ENCODE measurements at places on chromosomes 5 and 9.

DNA sequence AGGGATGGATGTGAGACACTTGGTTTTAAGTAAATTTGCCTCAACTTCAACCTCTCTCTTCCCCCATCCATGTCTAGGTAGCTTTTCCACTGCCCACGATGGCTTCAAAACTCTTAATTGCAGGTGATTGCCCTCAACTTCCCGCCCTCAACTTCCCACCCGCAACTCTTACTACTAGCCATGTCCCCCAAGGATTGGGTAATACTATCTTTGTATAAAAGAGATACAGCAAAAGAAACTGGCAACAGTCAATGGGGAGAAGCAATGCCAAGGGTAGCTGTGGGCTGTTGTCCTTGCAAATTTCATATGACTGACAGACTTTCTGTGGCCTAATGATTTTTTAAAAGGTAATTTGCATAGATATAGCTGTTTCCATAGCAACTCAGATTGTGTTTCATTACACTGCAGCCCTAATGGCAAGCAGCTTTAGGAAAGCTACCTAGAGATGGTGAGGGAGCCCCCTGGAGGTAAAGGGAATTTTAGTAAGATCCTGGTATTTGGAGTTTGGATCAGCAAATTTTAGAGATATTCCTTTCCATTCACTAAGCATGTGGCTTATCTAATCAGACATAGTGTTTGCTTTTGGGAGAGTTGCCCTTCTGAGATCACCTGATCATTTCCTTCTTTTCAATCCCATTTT is 421.5 kb upstream of the DAP start:
- no peak for DNase-seq

DNA sequence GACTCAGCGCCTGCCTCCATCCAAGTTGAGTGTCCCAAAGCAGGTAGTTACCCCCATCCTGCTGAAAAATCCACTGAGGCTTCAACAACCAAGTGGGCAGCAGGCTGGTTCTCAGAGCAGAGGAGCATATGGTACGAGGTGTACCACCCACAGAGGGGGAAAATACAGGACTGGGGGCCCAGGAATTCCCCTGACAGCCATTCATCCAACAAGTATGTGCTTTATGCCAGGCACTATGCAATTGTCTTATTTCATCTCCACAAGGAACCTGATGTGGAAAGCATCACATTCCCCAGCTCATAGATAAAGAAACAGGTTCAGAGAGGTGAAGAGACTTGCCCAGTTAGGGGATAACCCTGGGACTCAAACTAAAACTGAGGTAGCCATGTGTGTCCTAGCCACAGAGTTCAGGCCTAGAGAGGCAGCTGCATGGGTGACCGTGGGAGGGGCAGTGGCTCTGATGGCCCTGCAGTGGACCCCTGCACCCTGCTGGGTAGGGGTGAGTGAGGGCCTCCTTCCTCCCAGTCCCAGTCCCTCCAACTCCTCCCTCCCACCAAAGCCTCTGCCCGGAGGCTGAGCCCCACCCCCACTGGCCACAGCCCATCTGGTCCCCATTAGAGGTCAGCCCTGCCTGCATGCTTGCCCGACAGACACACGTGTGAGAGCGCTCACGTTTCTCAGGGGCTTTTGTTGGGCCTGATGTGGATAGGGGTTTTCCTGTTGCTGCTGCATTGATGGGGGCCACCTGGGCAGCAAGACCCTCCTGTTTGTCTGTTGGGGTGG is 11.5 kb downstream of the PDLIM4 start:
- no peak for DNase-seq

DNA sequence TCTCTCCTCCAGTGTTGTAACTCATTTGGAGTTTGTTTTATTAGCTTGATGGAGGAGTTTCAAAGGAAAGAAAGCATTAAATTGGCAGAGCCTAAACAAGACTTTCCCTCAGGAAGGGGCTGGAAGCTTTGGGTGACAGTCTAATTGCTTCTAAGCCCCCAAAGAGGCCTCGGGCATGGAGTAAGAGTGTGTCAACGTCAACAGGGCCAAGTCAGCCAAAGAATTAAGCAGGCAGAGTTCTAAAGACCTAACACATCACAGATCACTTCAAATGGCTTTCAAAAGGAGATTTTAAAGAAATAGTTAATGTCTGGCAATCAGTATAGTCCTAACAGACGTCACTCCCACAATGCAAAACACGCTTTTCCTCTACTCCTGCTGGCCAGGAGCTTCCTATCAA is 234.5 kb downstream of the EFNA5 start:
- no peak for DNase-seq

DNA sequence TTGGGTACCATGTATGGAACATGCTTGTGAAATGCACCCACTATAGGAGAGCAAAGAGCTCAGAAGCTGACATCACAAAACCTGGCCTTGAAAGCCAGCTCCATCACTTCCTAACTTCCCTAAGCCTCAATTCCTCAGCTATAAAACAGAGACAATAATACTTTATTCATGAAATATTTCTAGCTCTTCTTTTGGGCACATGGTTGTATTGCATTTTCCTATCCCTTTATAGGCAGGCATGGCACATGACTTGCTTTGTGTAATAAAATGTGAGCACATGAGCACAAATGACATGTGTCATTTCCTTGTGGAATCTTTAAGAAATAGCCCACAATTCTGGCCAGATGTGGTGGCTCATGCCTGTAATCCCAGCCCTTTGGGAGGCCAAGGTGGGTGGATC is 18.5 kb downstream of the ZNF366 start:
- DNase-seq: no peak

DNA sequence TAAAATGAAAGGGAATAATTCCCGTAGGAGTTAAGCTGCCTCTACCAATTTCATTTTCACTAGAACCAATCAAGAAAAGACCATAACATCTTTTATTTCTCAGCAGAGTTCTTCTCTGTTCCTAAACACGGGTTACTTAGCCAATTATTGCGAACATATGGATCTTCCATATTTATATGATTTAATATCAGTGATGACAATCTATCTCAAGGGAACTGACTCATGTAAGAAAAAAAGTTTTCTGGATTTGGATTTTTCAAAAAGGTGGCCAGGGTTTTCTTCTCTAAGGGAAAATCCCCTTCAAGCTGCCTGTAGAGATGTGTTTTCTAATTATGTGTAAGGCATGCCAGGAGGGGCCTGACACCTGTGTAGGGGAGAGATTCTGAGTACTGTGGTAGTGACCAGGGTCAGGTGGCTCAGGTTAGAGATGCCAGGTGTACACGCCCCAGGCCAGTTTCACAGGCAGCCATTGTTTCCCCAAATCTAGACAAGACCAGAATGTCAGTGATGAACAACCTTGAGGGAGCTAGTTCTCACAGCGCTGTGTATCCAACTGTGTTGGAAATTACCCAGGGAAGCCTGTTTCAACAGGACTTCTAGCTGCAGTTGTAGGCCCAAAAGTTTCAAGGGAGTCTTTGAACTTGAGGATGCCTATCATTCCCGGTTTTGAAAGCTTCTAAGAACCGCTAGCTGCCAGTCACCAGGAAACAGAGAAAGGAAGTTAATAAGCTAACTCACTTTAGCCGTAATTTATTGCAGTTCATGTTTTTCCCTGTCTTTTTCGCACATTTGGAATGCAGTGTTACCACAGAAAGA is 572.5 kb upstream of the RGMB start:
- no peak for DNase-seq

DNA sequence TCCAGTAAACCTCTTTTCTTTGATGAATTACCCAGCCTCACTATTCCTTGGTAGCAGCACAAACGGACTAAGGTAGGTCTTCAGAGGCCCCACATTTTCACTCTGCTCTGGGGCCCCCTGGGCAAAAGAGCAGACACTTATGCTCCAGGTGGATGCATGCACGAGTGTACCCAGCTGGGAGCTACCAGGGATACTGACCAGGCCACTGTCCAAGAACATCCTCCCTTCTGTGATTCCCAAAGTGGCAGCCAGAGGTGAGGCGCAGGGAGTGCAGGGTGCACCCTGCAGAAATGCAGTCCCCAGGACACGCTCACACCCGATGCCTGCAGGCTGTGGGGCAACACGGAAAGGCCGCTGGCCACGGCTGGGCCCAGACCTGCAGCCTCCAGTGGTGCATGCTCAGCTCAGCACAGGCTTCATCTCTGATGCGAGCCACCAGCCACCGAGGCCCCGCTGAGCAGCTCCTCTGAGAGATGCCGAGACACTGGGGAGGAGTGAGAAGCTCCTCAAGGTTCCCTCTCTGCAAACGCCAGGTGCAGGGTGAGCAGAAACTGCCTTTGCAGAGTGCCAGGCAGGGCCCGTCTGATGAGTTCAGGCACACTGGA is 48.1 kb upstream of the OLFM1 start:
- no peak for DNase-seq

GRCh38 chr5:77669677-77670076 is 31.2 kb upstream of the OTP start:
- DNase-seq: no peak

GRCh38 chr5:128876569-128877382 is 88.5 kb upstream of the SLC27A6 start:
- no peak for DNase-seq
